Stimulated activated CD4-positive, alpha-beta T cell treated with anti-CD3 and anti-CD28 coated beads, TNF-alpha, amount 100 ng/mL, for 48 hours (primary cell): ENCODE measurements at places on chromosomes 1 and 21.

GRCh38 chr1:21110163-21110562 lies 66.5 kb downstream of the EIF4G3 start:
- no peak for DNase-seq

DNA sequence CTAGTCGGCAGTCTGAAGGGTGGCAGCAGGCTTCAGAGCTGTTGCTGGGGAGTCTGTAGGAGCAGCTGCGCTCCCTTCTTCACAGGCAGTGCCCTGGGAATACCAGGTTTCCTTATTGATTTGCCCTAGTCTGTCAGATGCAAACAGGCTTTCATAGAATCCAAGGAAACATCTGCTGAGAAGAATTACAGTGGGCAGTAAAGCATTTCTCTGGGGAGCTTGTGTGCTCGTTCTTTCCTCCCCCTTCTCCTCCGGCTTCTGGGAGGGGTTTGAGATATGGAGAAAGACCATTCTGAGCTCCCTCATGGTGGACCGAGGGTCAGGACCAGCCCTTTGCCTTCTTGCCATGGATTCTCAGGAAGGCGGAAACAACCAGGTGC lies 25.4 kb upstream of the PARP1 start:
- no peak for DNase-seq

GRCh38 chr1:93613898-93614297 lies 67.7 kb downstream of the BCAR3 start:
- no peak for DNase-seq

GRCh38 chr1:82158981-82159380 lies 358.2 kb downstream of the ADGRL2 start:
- no peak for DNase-seq

DNA sequence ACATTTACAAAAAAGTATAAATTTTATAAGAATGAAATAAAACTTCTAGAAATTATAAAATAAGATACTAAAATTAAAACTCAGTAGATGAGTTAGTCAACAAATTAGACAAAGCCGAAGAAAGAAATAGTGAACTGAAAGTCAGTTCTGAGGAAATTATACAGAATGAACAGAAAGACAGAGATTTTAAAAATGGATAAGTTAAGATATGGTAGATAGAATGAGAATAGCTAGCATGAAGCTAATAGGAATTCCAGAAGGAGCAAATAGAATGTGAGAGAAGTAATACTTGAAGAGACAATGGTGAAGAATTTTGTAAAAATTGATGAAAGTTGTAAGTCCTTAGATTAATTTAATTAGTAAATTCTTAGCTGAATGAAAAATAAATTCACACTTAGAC lies 430.4 kb upstream of the RUNX1 start:
- no peak for DNase-seq
